Liver (tissue), 10 donors: ENCODE measurements at places on chromosomes 7 and 10. TPM values are rescaled to one million over a fixed set of nuclear protein-coding genes. Genes with fewer than 3 reads are reported as not detected.

Gene CLRN3
- total RNA-seq: 5.7 TPM

Gene TSPAN15
- 4.0 TPM for total RNA-seq

Gene STAG3
- total RNA-seq: 0.28 TPM

Gene BCAP29
- total RNA-seq: 77.7 TPM

Gene PAX2
- not detected for total RNA-seq

Gene PRKCQ
- 3.3 TPM for total RNA-seq

Gene IKZF1
- total RNA-seq: 43.5 TPM

DNA sequence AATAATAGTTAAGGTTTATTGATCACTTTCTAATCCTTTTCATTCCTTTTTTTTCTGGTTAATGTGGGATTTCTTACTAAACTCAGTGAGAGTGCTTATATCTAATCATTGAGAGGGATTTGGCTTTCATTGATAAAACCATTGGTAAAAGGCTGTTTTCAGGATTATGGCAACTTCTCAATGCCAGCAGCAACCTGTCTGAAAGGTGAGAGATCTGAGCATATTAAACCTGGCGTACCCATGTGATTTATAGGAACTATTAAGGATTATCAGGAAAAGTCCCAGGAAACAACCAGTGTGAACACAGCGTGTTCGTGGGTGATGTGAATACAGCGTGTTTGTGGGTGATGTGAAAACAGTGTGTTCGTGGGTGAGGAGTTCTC, 65.9 kb downstream of the PDIA4 start:
- H3K27me3 ChIP-seq: no peaks in the 10 kb centered on the region
- H3K4me3 ChIP-seq: peak overlapping the region; percentile 89
- no peaks in the 10 kb centered on the region for H3K4me1 ChIP-seq
- H3K36me3 ChIP-seq: no peaks in the 10 kb centered on the region
- no peak for DNase-seq

DNA sequence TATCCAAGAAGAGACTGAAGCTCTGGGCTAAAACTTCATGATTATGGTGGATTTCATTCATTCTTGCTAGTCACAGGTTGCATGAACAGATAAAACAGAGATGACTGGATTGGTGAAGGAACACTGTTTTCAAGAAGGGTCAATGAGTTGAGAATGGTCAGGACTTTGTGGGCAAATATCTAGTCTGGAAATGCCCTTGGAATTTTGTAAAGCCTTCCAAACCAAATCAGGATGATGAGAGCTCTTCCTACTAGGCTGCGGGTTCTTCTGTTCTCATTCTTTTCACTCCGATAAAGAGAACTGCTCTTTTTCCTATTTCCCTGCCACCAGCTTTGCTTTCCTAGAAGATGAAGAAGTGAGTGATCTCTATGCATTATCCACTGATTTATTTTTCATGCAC, 171.4 kb downstream of the ARID5B start:
- H3K4me1 ChIP-seq: peaks cover 3% of the 10 kb centered on the region
- DNase-seq: no peak
- H3K27me3 ChIP-seq: no peaks in the 10 kb centered on the region
- H3K4me3 ChIP-seq: no peak overlapping the region
- no peak overlapping the region for H3K27ac ChIP-seq

- no peak for DNase-seq
- H3K27me3 ChIP-seq: peaks cover 4% of the 10 kb centered on the region
- H3K27ac ChIP-seq: no peak overlapping the region
- H3K4me1 ChIP-seq: no peaks in the 10 kb centered on the region
- H3K36me3 ChIP-seq: no peaks in the 10 kb centered on the region
Measured at GRCh38 chr10:130770018-130770630, 541.4 kb downstream of the TCERG1L start.

GRCh38 chr10:113096128-113096996, 146.3 kb downstream of the TCF7L2 start:
- peaks cover 9% of the 10 kb centered on the region for H3K36me3 ChIP-seq
- no peak overlapping the region for H3K4me3 ChIP-seq
- H3K27me3 ChIP-seq: no peaks in the 10 kb centered on the region
- DNase-seq: no peak

GRCh38 chr10:21497177-21497807, 28.2 kb downstream of the SKIDA1 start:
- H3K27me3 ChIP-seq: no peaks in the 10 kb centered on the region
- H3K4me3 ChIP-seq: peak overlapping the region; percentile 74
- DNase-seq: peak; percentile 85
- peak overlapping the region; percentile 73 for H3K27ac ChIP-seq

DNA sequence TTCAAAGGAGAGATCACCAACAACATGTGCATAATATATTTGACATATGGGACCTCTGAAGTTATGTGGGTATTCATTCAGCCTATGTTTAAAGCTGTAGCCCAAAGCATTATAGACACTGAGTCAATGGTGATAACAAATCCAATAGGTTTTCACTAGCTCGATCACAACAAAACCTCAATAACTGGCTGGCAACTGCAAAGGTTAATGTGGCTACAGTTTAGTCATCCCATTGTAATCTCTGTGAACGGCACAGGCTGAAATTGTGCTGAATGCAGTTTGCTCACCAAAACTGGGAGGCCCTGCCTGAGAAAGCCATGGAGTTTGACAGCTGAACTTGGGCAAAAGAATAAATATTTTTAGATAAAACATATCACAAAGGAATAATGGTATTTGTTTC, 152.4 kb upstream of the ADO start:
- H3K4me1 ChIP-seq: no peaks in the 10 kb centered on the region
- no peaks in the 10 kb centered on the region for H3K27me3 ChIP-seq
- H3K4me3 ChIP-seq: no peak overlapping the region
- H3K36me3 ChIP-seq: no peaks in the 10 kb centered on the region
- no peak for DNase-seq

DNA sequence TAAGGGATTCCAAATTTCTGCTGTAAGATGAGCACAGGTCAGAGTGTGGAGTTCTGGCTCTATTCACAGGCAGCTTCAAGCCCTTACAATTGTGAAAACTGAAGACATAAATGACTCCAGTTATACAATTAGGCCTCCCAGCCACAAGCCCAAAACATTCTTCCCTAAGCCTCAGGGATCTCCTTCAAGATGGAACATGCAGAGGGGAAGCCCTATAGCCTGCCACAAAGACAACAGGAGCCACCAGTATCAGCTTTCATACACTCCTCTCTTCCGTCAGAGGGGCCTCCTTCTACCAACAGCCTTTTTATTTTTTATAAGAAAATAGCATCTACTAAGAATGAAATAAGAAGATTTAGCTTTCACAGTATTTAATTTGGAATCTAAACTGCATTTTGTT, 46.5 kb downstream of the DLD start:
- peaks cover 3% of the 10 kb centered on the region for H3K36me3 ChIP-seq
- no peaks in the 10 kb centered on the region for H3K4me1 ChIP-seq
- DNase-seq: no peak
- H3K27ac ChIP-seq: peak overlapping the region; percentile 44
- H3K4me3 ChIP-seq: no peak overlapping the region

DNA sequence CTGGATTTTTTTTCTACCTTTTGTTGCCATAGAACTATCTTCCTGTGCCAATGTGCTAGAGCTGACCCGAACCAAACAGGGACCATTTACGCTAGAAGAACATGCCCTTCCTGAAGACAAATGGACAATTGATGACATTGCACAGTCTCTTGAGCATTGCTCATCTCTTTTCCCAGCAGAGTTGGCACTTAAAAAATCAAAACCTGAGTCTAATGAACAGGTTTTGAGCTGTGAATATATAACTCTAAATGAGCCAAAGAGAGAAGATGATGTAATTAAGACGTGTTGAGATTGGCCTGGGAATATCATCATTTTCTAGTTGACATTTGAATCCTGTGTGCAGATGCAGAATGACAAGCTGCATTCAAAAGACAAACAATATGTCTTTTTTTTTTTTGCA, 37.1 kb downstream of the TRUB1 start:
- H3K27me3 ChIP-seq: no peaks in the 10 kb centered on the region
- no peak overlapping the region for H3K4me3 ChIP-seq
- no peaks in the 10 kb centered on the region for H3K4me1 ChIP-seq
- H3K36me3 ChIP-seq: peaks cover 8% of the 10 kb centered on the region

- H3K4me1 ChIP-seq: peaks cover 30% of the 10 kb centered on the region
- DNase-seq: no peak
- H3K4me3 ChIP-seq: no peak overlapping the region
- no peaks in the 10 kb centered on the region for H3K27me3 ChIP-seq
Measured at GRCh38 chr7:26329520-26330255, 38.0 kb downstream of the SNX10 start.

GRCh38 chr10:58438340-58438871, 53.2 kb downstream of the TFAM start:
- peaks cover 1% of the 10 kb centered on the region for H3K36me3 ChIP-seq
- no peak for DNase-seq
- no peaks in the 10 kb centered on the region for H3K27me3 ChIP-seq
- H3K27ac ChIP-seq: no peak overlapping the region
- no peak overlapping the region for H3K4me3 ChIP-seq
- H3K4me1 ChIP-seq: no peaks in the 10 kb centered on the region

- H3K4me3 ChIP-seq: no peak overlapping the region
- no peaks in the 10 kb centered on the region for H3K36me3 ChIP-seq
- H3K4me1 ChIP-seq: peaks cover 14% of the 10 kb centered on the region
- no peaks in the 10 kb centered on the region for H3K27me3 ChIP-seq
Measured at GRCh38 chr7:90407484-90407821, 4.2 kb downstream of the CLDN12 start.

GRCh38 chr7:19397911-19398310, 252.7 kb upstream of the FERD3L start:
- no peaks in the 10 kb centered on the region for H3K36me3 ChIP-seq
- H3K27ac ChIP-seq: no peak overlapping the region

- no peaks in the 10 kb centered on the region for H3K4me1 ChIP-seq
- no peaks in the 10 kb centered on the region for H3K36me3 ChIP-seq
- H3K27ac ChIP-seq: no peak overlapping the region
- DNase-seq: no peak
- no peaks in the 10 kb centered on the region for H3K27me3 ChIP-seq
- no peak overlapping the region for H3K4me3 ChIP-seq
Measured at GRCh38 chr7:117979954-117980497, 106.8 kb upstream of the CTTNBP2 start.

DNA sequence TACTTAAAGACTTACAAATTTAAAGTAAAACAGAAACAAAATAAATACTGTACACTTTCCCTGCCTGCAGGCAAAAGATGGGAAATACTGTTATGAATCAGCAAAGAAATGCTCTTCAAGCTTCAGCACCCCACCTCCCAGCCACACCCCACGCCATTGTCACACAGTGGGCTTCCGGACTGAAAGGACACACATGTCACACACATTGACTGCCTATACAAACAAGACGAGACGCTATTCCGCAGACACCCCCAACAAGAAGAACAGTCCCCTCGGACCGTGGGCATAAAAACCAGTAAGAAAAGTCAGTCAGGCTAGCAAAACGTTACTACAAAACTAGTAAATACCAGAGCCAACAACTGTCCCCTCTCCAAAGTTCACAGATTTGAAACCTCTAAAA, 22.2 kb upstream of the PARP12 start:
- no peak overlapping the region for H3K27ac ChIP-seq
- DNase-seq: no peak
- no peak overlapping the region for H3K4me3 ChIP-seq
- peaks cover 2% of the 10 kb centered on the region for H3K36me3 ChIP-seq
- H3K27me3 ChIP-seq: no peaks in the 10 kb centered on the region

- no peaks in the 10 kb centered on the region for H3K27me3 ChIP-seq
- DNase-seq: no peak
- H3K4me3 ChIP-seq: no peak overlapping the region
- H3K4me1 ChIP-seq: no peaks in the 10 kb centered on the region
Measured at GRCh38 chr10:86046845-86047460, 319.6 kb downstream of the GRID1 start.

GRCh38 chr7:134789967-134790685, 10.7 kb downstream of the CALD1 start:
- no peaks in the 10 kb centered on the region for H3K36me3 ChIP-seq
- H3K27ac ChIP-seq: peak overlapping the region; percentile 18
- DNase-seq: no peak

- no peak overlapping the region for H3K27ac ChIP-seq
- DNase-seq: no peak
- H3K4me3 ChIP-seq: no peak overlapping the region
- H3K36me3 ChIP-seq: no peaks in the 10 kb centered on the region
- H3K4me1 ChIP-seq: no peaks in the 10 kb centered on the region
- no peaks in the 10 kb centered on the region for H3K27me3 ChIP-seq
Measured at GRCh38 chr10:123759501-123760031, 93.4 kb downstream of the GPR26 start.

GRCh38 chr10:96236090-96236478, 35.3 kb downstream of the BLNK start:
- DNase-seq: no peak
- H3K4me1 ChIP-seq: peaks cover 18% of the 10 kb centered on the region
- H3K27ac ChIP-seq: no peak overlapping the region
- H3K27me3 ChIP-seq: no peaks in the 10 kb centered on the region

- no peak overlapping the region for H3K4me3 ChIP-seq
- peaks cover 2% of the 10 kb centered on the region for H3K27me3 ChIP-seq
- DNase-seq: no peak
Measured at GRCh38 chr10:8060010-8060703, 5.7 kb downstream of the GATA3 start.

DNA sequence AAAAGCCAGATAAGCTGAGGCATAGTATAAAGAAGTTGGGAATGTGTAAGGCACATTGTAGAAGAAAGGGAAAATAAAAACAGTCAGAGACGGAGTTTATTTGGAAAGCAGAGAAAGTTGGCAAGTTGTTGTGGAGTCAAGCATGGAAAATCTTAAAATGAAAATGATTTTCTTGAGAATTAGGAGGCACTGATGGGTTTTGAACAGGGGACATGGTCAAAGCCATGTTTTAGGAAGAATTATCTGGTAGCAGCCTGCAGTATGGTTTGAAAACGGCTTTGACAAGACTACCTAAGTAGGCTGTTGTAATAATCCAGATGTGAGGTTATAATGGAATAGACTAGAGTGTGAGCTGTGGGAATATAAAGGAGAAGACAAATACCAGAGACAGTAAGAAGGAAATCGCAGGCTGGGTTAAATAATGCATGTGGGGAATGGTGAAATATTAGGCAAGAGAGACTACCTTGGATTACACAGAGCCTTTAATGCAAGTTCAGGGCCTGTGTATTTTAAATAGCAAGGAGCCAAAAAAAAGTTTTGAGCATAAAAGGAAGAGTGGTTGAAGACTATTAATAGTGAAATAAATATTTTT, 130.4 kb upstream of the MEOX2 start:
- no peaks in the 10 kb centered on the region for H3K36me3 ChIP-seq
- H3K27ac ChIP-seq: no peak overlapping the region
- DNase-seq: no peak
- H3K27me3 ChIP-seq: no peaks in the 10 kb centered on the region
- H3K4me1 ChIP-seq: no peaks in the 10 kb centered on the region
- no peak overlapping the region for H3K4me3 ChIP-seq

- H3K4me3 ChIP-seq: no peak overlapping the region
- no peaks in the 10 kb centered on the region for H3K4me1 ChIP-seq
Measured at GRCh38 chr7:116273918-116274301, 63.6 kb downstream of the TES start.

DNA sequence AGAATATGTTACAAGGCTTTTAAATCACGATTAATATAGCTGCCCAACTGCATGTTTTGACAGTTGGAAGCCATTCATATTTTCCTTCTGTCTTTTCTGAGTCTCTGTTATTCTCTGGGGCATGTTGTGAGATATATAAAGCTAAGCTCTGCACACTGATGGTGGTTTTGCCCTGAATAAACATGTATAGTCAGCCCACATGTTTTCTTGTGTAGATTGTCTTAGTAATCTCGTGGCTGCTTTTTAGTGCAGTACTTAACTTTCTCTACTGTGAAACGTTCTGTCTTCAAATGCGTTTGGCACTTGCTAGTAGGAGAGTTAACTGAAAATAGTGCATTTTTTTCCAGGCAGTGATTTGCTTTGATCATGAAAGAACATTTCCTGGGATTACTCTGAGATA, 268.5 kb downstream of the DNAJB9 start:
- H3K36me3 ChIP-seq: no peaks in the 10 kb centered on the region
- H3K4me3 ChIP-seq: no peak overlapping the region
- H3K4me1 ChIP-seq: no peaks in the 10 kb centered on the region
- no peaks in the 10 kb centered on the region for H3K27me3 ChIP-seq
- H3K27ac ChIP-seq: no peak overlapping the region
